Regular cardiac myocyte (primary cell): ENCODE measurements at places on chromosomes 2 and 18. TPM values are rescaled to one million over a fixed set of nuclear protein-coding genes. Genes with fewer than 3 reads are reported as not detected.

The ALK gene
- total RNA-seq = under 0.01 TPM in 1 of 2 replicates, not detected in the other

The LTBP1 gene
- 214 and 375 TPM in 2 replicates for total RNA-seq

The FOXI3 gene
- not detected in 2 replicates for total RNA-seq

The GKN1 gene
- not detected in 2 replicates for total RNA-seq

The IL1A gene
- total RNA-seq = 8.2 and 15.5 TPM in 2 replicates

The LIMS3 gene
- 1.1 and 1.5 TPM in 2 replicates for total RNA-seq

The VIL1 gene
- total RNA-seq = under 0.01 TPM in 2 replicates

The RNMT gene
- 20.3 and 36.9 TPM in 2 replicates for total RNA-seq

The IL37 gene
- total RNA-seq = not detected in 2 replicates

The ARHGAP25 gene
- 3.4 and 5.6 TPM in 2 replicates for total RNA-seq
